ENCODE measurements at places on chromosomes 5 and 9.

- no peak for DNase-seq
Measured at GRCh38 chr9:113431191-113431590, 20.6 kb downstream of the C9orf43 start.

DNA sequence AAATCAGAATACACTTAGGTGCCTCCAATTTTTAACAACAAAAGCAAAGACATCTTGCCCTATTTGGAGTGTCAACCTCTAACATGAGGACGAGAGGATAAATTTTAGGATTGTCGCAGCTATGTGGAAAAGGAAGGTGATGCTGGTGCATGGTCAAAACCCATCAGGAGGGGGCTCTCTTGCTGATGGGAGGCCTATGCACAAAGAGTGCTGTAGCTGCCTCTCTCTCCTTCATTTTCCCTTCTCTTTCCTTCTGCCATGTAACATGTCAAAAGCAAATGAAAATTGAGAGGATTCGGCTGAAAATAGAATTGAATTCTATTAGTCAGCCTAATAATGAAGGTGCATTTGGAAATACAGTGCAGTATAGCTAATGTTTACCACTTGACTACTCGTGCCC, 578.7 kb upstream of the ZNF462 start:
- DNase-seq: peak; percentile 11

DNA sequence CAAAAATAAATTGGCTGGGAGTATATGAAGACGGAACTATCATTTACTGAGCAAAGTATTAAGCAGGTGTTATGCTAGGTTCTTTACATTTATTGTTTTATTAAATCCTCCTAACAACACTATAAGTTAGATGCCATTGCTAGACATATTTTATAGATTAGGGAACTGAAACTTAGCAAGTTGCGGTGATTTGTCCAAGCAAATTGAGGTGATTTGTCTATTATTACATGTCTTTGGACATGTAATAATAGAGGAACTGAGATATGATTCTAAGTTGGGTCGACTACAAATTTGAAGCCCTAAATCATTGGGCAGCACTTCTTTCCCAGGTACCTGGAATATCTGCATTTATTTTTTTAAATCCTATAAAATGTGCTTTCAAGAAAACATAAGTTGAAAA, 429.9 kb downstream of the GABRG2 start:
- DNase-seq: no peak

GRCh38 chr5:78610163-78610583, 38.4 kb downstream of the LHFPL2 start:
- DNase-seq: no peak

DNA sequence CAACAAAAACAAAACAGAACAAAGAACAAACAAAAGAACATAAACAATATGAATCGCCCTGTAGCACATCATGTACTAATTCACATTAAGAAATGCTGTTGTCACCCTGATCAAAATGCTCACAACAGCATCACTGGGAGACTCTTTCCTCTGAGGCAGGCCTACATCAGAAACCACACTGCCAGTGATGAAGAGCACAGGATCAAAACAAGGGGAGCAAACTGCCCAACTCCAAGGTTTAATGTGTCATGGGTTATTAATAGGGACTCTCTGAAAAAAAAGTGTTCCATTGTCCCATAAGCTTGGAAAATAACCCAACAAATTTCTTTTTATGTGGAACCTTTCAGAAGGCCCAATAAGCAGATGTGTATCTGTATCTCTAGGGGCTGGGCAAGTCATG, 74.2 kb downstream of the PTPN3 start:
- DNase-seq: no peak

- no peak for DNase-seq
Measured at GRCh38 chr5:167261309-167262100, 1029.9 kb upstream of the WWC1 start.

DNA sequence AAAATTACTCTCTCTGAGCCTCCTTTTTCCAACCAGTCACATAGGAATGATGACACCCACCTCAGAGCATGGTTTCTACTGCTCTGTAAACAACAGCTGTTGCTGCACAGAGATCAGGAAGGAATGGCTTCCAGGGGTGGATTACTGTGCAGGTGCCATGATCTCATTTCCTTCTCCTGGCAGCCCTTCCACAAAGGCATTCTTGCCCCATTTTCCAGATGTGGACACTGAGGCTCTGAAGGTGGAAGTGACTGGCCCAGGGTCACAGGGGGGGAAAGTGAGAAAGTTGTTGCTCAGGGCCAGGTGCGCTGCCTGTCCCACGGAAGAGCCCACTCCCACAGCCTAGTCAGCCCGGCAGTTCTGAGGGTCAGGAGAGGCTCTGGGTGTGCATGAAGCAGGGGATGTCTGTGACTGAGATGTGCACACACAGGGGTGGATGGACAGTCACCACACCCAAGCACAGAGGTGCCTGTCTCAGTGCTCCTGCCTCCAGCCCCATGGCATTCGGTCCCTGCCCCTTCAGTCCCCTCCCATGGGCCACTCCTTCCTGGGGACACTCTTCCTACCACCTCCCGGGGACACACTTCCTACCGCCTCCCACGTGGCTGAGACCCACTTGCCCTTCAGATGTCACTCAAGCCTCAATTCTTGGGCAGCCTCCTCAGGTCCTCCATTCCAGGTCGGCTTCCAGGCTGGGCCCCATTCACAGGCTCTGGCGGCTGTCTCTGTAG, 17.0 kb downstream of the FGFR4 start:
- DNase-seq: no peak

GRCh38 chr5:147307170-147307569, 72.3 kb downstream of the STK32A start:
- no peak for DNase-seq

DNA sequence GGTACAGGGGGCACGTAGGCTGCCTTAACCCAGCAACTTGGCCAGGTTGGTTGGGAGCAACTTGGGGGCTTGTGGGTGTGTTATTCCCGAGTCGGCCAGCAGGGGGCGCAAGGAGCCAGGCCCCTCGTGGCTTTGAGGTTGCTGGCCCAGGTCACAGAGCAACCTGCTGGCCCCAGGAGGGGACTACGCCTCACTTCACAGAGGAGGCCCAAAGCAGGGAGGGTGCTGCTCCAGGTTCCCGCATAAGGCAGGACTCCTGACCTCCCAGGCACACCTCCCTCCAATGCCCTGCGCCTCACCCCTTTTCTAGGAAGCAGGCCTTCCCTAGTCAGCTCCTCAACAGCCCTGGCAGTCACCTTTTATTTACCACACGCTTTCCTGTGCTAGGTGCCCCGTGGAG, 18.1 kb downstream of the KYAT1 start:
- peak; percentile 43 for DNase-seq

DNA sequence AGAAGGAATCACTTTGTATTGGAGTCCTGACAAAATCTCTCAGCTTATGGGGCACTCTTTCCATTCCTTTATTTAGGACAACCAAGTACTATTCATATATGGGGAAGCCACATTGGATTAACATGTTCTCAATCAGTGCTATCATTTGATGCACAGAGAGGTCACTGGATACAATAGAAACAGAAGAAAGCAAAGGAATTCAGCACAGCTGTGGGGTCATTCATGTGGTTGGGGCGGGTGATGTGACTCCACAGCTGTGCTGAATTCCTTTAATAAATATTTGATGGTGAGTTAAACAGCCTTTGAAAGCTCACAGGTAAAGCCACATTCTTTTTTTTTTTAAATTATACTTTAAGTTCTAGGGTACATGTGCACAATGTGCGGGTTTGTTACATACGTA, 854 bp upstream of the TEX48 start:
- no peak for DNase-seq

DNA sequence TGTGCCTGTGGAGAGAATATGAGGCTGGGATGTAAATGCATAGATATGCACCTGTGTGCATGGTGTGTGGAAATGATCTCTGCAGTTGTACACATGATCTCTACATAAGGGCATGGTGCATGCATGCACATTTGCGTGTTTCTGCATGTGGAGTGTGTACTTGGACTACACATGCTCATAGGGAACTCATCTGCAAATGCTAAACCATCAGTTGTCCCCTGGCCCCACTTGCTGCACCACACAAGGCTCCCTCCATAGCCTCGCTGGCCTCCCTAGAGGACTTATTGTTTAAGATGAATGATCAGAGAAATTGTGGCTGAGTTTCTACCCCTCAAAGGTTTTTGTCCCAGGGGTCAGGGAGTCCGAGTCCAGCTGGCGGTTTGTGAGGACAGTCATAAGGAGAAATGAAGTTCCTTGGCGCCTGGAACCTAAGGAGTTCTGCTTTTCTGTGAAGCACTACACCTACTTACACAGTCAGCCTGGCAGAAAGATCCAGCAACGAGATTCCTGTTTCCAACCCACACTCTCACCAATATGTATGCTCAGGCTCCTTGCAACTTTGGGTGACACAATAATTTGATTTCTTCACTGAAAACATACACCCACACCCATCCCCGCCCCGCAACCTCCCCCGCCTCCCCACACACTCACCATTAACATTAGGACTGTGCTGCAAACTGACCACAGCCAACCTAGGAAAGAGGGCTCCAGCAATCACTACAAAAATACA, 79.9 kb upstream of the CPEB4 start:
- DNase-seq: no peak

DNA sequence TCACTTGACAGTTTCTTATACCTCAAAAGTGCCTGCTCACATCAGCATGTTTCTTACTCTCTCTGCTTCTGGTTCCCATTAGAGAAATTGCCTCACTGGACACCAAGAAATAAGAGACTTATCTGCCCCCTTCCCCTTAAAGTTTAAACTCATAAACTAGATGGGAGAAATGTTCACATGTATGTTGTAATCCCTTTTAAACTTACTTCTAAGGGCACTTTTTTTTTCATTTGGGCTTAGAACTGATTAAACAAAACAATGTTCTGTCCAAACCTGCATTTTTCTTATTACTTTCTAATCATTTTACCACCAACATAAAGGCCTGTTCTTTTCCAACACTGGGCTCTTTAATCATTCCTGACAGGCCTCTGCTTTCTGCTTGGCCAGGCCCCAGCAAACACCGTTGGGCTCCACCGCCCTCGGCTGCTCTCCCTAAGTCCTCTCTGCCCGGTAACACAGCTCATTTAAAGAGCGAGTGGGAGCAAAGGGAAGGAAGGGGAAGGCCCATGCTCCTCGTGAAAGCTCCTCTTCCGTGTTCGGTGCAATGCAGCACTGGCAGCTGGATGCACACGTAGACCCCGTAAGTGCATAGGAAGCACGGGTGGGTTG, 53.4 kb downstream of the ROR2 start:
- DNase-seq: peak; percentile 49

- DNase-seq: no peak
Measured at GRCh38 chr9:125238127-125238914, 2.8 kb downstream of the HSPA5 start.

DNA sequence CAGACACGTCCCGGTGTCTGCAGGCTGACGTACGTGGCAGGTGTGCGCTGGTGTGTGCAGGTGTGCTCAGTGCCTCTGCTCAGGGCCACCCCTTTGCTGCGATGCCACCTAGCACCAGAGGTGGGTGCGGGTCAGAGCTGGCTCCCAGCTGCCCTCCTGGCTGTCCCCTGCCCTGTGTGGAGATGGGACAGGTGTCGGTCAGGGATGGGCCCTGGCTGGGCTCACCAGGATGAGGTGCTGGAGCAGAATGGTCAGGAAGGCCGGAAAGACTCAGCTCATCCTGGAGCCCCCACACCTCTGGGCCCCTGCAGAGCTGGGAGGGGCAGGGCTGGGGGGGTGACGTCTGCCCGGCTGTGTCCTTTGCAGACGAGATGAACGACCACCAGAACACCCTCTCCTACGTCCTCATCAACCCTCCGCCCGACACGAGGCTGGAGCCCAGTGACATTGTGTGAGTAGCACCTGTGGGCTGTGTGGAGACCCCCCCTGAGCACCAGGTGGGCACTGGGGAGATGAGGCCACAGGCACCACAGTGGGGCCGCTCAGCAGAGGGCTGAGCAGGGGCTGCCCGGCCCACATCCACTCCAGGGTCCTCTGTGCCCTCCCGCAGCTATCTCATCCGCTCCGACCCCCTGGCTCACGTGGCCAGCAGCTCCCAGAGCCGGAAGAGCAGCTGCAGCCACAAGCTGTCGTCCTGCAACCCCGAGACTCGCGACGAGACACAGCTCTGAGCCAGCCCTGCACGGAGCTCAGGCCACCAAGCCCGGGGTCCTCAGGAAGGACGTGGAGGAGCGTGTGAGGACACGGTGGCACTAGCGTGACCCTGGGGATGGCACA, 89.7 kb downstream of the KCNT1 start:
- no peak for DNase-seq

DNA sequence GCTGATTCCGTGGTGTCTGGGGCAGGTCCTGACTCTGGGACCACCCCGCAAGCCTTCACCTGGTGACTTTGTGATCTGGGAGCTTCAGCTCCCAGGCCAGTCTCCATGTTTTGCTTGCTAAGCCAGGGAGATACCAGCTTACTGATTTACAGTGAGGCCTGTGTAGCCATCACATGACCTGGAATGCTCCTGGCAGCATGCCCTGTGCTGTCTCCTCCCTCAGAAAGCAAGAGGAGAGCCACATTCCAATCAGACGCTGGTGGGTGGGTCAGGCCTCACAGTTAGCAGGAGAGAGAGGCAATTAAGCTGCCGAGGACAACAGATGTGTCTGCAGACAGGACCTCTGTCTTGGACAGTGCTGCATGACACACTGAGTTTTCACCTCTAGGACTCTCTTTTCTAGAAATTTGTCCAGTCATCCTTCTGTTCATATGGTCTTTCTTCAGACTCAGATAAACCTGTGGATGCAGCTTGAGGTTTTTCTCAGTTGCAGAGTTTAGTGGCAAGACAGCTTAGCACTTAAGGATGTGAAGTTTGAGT, 24.4 kb upstream of the GRPEL2 start:
- peak; percentile 63 for DNase-seq

DNA sequence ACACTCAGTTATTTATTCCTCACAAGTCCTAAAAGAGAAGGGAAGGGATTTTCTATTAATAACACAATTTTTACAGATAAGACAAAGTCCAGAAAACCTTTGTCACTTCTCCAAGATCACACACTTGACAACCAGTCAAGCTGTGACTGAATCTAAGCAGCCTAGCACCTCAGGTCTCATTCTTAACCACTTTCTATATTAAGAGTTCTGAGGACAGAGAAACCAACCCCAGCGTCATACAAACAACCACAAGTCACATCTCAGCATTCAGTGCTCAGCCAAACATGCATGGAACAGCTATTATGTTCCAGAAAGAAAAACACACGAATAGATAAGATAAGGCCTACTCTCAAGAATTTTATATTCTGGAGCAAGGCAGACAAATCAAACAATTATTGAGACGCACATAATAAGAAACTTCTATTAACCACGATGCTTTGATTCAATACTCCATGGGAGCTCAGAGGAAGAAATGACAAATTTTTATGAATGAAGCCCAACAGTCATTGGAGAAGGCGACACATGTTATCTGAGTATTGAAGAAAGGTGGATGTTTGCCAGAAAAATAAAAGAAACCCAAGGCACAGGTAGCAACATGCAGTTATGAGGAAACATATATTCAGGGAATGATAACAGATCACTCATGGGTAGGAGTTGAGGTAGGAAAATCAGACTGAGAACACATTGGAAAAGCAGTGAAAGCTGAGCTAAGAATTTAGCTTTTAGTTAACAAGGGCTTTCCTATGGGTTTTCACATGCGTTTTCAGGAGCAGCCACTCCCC, 113.1 kb downstream of the HTR4 start:
- DNase-seq: no peak

DNA sequence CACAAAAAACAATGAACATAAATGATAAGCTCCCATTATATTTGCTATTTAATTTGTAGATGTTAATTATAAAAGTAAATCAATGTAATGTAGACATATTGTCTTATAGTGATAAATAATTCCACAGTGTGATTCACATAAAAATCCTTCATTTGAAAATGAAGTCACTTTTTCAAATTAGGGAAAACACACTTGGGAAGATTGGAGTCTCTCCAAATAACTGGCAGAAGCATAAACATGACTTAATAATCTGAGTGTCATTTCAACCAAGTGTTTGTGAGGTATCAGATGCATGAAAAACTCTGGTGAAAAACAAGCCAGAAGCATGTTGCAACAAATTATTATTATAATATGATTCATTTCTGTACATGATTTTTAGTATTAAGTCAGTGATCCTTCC, 102.2 kb downstream of the CETN3 start:
- DNase-seq: no peak

Data from NCI-H1092 (cell line).